ENCODE measurements at places on chromosomes 7 and 10.
A peak's percentile ranks its signal among the peaks of the same experiment; 100 is the strongest.

DNA sequence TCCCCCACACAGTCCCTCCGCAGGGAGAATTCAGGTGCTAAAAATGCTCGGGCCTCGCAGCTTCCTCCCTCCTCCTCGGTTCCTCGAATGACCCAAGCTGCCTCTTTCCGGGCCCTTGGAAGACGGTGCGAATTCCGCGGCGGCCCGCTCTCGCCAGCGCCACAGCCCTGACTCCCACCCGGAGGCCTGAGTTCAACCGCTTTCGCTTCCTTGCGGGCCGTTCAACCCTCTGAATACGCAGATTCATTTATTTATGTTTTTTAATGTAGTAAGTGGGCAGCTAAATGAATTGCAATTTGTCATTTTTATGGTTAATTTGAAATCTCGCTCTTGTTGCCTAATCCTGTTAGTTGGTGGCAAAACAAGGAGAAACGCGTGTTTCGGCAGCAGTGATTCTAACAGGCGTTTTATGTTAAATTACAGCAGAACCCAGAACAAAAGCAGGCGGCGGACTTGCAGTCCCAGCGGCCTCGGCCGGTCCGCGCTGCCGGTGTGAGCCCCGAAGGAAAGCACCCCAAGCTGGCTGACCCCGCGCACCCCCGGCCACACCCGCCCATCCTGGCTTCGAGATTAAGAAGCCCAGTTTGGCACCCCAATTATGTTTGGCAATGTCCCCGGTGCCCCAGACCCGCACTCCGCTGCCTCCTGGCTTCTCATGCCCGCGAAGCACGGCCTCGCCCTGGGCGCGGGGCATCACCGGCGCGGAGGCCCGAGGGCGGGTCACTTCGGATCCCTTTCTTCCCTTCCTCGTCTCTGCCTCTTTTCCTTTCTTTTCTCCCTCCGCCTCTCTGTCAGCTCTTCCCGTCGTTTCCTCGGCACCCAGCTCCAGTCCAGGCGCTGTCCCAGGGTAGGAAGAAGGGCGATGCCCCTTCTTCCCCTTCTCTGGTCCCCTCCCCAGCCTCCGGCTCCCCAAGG is 75.9 kb downstream of the INSIG1 start:
- no peak for DNase-seq

- no peak for DNase-seq
Observed at GRCh38 chr10:112137154-112137987, 46.2 kb downstream of the GPAM start.

- no peak for DNase-seq
Observed at GRCh38 chr7:150580638-150581394, 13.6 kb downstream of the GIMAP4 start.

- DNase-seq, result peak; percentile 57
Observed at GRCh38 chr10:3935141-3935540, 150.1 kb upstream of the KLF6 start.

DNA sequence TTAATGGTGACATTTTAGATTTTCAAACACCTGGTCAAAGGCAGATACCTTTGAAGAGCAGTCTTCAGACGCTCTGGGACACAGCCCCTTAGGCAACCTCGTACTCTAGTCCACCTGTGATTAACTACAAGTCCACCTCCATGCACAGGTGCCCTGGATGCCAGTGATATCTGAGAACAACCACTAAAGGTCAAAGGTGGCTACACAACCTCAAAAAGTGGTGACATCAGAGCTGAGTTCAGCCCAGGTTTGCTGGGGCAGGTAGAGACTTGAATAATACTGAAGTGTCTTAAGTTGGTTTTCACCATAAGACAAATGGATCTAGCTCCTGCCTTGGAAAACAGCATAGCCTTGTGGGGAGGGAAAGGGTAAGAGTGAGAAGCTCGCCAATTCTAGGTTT is 143.4 kb upstream of the ADO start:
- DNase-seq, result no peak

DNA sequence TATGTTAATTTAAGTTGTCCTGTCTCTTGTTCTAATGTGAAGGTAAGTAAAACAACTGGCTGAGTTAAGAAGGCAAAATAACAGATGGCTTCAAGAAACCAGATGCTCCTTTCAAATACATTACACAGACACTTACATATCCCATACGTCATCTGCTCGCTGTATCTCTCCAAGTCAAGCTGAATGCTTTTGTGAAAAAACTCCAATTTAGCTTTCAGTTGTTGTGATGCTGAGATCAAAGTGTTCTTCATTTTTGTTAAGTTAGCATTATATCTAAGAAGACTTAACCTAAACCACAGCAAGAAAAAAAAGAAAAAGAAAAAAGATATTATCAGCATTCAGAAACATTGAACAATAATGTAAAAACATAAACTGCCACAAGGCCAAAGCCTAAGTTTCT is 18.5 kb upstream of the ERLIN1 start:
- DNase-seq, result no peak

- DNase-seq, result no peak
Observed at GRCh38 chr7:69674701-69675182, 76.5 kb downstream of the AUTS2 start.

DNA sequence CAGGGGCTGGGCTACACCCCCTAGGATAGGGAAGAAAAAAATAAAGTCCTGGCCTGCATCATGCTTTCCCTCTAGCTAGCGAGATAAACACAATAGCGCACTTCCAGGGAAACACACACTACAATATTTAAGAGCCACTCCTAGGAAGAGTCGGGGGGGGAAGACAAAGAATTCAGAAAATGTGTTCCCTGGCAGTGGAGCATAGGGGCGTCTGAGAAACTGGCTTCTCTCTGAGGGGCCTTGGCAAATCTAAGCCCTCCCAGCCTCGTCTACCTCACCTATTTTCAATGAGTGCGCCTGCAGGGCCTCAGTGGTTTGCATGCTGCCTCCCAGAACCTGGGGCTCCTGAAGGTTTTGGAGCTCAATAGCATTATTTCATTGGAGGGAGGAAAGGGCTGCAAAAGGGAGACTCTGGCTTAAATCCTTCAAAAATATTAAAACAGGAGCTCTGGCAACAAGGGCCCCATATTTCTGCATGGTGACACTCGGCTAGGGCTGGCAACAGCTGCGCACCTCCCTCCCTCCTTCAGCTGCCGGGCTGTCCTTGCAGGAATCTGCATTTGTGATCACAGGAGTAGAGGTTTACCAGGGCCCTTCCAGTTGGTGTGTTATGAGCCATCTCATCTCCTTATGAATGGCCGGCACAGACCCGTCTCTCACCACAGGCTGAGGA is 10.8 kb downstream of the ANXA11 start:
- DNase-seq, result no peak

GRCh38 chr10:17648243-17649035 is 4.5 kb downstream of the STAM start:
- no peak for DNase-seq

- DNase-seq, result no peak
Observed at GRCh38 chr10:80529604-80530003, 8.1 kb upstream of the SH2D4B start.

DNA sequence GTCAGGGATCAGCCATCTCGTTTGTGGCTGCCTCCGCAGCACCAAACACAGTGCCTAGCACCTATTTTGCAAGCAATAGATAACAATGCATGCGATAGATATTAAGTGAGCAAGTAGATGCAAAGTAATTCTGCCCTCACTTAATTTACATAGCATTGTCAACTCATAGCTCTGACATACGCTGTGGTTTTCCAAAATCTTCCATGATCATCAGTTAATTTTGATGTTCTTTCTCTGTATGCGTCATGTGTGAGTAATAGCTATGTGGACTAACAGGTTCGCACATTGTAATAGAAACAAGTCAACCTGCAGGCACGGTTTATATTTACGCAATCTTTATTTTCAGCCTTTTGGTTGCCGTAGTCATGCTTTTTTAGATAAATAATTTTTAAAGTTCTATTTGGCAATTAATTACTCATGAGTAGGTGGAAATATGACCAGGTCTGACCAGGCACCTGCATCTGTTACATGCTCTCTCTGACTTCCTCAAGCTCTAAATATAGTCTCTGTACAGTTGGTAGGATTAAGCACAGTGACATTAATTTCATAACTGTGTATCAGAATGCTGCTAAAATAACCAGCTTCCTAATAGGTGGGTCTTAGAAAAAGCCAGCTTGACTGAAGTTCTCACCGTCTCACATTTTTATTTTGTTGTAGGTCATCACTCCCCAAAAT is 13.3 kb downstream of the MAP3K8 start:
- DNase-seq, result no peak

DNA sequence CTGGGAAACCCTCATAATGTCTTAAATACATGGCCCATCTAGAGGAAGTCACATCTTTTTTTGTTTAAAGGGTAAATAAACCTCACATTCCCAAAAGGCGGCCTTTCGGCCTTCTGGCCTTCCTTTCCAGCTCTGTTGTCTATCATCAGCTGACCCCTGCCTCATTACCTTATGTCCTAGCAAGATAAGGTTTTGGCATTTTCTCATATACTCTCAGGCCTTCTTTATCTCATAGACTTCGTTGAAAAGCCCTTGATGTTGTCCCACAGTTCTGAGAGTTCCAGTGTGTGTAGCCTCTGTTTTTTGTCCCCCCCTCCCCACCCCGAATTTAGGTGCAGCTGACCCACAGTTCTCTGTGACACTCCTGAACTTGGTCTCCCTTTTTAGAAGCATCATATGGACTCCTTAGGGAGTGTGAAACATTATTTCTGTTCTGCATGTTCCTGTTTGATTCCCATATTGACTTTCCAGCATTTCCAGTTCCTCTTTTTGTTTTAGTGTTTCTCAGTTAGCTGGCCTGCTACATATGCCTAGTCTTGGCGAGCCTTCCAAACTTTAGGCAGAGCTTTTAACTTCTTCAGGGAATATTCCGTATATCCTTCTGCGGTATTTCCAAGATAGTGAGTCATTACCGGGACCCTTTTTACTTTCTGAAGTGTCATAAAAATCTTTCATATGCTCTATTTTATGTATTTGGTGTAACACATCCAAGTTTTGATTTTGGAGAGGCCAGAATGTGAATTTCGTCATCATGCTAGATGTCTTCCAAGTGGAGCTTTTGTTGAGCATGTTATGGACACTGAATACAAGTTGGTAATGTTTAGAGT is 138.5 kb downstream of the LRRC4 start:
- no peak for DNase-seq

DNA sequence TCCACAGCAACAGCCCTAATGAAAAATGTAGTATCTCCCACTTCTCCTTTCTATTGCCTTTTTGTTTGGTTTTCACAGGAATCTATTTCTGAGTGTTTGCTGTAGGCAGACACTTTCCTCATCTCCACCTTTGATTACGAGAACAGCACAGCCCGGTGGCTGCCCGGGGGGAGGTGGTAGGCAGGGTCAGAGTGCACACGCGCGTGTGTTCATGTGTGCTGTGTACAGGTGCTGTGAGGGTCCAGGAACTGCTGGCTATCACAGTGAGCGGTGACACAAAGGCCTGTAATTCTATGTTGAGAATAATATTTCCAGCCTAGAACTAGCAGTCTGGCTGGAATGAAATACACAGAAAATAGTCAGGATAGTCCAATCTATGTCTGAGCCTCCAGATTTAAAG is 212.8 kb downstream of the ADARB2 start:
- DNase-seq, result no peak

DNA sequence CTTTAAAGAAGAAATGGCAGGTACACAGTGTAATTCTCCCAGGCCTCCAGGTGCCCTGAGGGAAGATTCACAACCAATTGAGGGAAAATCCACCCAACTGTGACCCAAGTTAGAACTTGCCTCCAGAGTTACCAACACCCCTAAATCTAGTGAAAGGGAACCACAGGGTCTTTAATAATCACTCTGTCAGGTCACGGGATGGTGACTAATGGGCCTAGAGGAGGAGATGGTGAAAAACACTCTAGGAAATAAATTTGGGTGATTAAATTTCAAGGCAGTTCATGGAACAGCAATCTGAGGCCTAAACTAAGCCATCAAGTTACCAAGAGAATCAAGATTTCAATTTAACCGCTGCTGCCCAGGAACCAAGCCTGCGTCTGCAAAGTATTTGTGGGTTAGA is 26.7 kb upstream of the SLF2 start:
- no peak for DNase-seq

GRCh38 chr7:475951-476441 is 43.6 kb downstream of the PDGFA start:
- DNase-seq, result no peak

DNA sequence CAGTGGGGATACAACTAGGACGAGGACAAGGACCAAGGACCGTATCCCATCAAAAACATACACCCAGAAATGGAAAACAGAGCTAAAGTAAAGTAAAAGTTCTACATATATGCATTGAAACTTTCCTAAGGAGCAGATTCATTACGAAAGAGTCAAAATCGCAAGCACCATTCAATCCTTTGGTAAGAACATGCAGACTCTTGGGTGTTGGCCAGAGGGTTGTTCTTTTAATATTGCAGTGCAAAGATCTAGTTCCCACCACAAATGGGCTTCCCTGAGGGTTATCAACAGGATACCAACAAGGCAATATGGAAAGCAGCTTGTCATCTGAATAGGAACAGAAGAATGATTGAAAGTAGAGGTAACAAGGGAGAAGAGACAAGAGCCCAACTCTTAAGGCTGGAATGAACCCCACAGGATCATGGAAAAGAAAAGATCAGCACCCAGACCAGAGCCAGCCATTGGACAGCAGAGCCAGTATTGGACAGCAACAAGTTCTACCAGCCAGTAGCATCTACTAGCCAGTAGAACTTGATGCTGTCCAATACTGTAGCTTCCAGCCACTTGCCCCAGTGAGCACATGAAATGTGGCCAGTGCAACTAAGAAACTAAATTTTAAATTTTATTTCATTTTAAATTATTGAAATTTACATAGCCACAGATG is 66.0 kb downstream of the OSBPL3 start:
- no peak for DNase-seq

GRCh38 chr10:62045765-62046521 is 144.4 kb downstream of the ARID5B start:
- peak; percentile 91 for DNase-seq

- DNase-seq, result no peak
Observed at GRCh38 chr7:34309116-34309515, 348.9 kb upstream of the NPSR1 start.

GRCh38 chr10:17838080-17838648 is 29.0 kb downstream of the MRC1 start:
- DNase-seq, result no peak

DNA sequence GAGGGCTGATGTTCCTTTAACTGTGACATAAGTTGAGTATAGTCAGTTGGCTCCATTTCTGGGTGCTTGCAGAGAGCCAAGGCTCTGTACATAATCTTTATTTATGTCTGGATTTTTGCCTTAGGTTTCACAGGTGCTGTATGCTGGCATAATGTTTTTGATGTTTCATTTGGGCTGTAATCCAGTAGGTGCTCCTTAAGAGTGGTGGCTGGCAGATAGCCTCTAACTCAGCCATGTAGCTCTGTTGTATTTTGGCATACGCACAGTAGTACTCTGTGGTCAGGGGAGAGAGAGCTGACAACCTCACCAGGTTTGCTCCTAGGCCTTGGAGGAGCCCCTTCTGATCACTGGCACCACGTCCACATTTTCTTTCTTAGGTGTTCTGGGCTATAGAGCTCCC is 61.1 kb downstream of the RNF133 start:
- no peak for DNase-seq

Data from AG09309 (cell line).